ENCODE measurements at places on chromosomes 5 and 9.

DNA sequence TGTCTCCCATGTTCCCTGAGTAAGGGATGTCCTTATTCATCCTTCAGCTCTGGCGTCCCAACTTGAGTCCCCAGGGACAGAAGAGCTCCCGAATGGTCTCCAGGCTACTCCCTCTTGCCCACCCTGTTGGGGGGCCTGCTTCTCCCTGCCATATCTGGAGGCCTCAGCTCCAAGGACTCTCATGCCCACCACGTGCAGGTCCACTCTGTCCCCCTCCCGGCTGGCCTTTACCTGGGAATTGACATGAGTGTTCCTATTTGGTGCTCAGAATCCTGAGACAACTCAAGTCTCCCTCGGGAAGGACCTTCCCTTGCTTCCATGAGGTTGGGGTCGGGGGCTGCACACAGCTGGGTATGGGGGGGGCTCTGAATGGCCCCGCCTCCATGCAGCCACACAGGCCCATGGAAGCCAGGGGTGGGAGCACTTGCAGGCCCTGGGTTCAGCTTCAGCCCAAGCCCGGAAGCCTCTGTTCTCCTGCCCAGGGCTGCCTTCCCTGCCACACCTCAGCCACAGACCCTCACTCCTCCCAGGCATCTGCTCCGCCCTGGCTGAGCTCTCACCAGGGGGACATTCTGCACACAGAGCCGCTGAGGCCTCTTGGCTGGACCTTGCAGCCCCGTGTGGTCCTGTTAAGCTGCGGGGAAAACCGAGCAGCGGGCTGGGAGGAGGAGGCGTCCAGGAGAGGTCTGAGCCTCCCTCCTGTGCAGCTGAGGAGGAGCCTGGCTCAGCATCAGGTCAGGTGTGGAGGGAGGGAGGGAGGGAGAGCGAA, 121.9 kb downstream of the PHF2 start:
- no peak for DNase-seq
- no peak overlapping the region for H3K27ac ChIP-seq
- H3K4me3 ChIP-seq, result no peak overlapping the region
- no peaks in the 10 kb centered on the region for H3K36me3 ChIP-seq
- no peaks in the 10 kb centered on the region for H3K27me3 ChIP-seq

DNA sequence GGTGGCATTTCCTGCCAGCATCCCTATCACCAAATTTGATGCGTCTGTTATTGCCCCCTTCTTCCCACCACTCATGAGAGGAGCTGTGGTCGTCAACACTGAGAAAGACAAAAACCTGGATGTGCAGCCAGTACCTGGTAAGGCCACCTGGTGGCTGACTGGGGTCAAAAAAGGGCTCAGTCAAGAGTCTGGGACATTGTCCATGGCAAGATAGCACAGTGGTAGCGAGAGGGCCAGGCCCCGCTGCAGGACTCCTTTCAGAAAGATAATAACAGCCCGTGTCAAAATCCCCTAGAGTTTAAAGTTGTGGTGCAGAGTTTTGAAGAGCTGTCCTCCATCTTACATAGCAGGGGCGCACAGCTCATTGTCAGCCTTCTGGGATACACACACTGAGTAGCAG, 40.8 kb downstream of the CSF1R start:
- peaks cover 99% of the 10 kb centered on the region for H3K36me3 ChIP-seq
- H3K27me3 ChIP-seq, result no peaks in the 10 kb centered on the region
- no peak for DNase-seq
- H3K27ac ChIP-seq, result no peak overlapping the region

- H3K27ac ChIP-seq, result no peak overlapping the region
- H3K4me1 ChIP-seq, result no peaks in the 10 kb centered on the region
- H3K36me3 ChIP-seq, result no peaks in the 10 kb centered on the region
These were observed 17.5 kb upstream of the MPDZ start for GRCh38 chr9:13296972-13297371.

DNA sequence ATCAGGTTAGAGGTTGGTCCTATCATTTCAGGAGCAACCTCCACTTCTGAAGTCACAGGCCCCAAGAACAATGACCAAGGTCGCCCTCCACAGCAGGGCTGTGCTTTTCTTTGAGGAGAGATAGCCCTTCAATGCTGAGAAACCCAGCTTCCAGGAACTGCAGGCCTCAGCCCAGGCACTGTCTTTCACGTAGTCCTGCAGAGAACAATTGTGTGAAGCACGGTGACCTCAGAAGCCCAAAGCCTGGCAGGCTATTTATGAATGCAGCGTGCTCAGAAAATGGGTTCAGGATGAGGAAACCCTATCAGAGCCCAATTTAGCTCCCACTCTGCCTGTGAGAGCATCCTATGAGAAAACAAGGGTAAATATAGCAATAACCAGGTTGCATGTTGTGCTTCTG, 388.3 kb downstream of the PLK2 start:
- H3K27ac ChIP-seq, result peak overlapping the region; percentile 70
- no peak overlapping the region for H3K4me3 ChIP-seq
- H3K36me3 ChIP-seq, result no peaks in the 10 kb centered on the region
- H3K4me1 ChIP-seq, result peaks cover 32% of the 10 kb centered on the region

GRCh38 chr5:127806776-127807175, 103.6 kb downstream of the CCDC192 start:
- H3K27ac ChIP-seq, result no peak overlapping the region
- H3K4me1 ChIP-seq, result peaks cover 7% of the 10 kb centered on the region

GRCh38 chr5:142420561-142421227, 95.9 kb upstream of the SPRY4 start:
- DNase-seq, result no peak
- no peaks in the 10 kb centered on the region for H3K4me1 ChIP-seq
- H3K36me3 ChIP-seq, result no peaks in the 10 kb centered on the region
- H3K4me3 ChIP-seq, result no peak overlapping the region

- no peak overlapping the region for H3K4me3 ChIP-seq
- no peaks in the 10 kb centered on the region for H3K4me1 ChIP-seq
- H3K27me3 ChIP-seq, result no peaks in the 10 kb centered on the region
- H3K36me3 ChIP-seq, result no peaks in the 10 kb centered on the region
- H3K27ac ChIP-seq, result no peak overlapping the region
These were observed 36.7 kb downstream of the LPAR1 start for GRCh38 chr9:111001526-111001925.

DNA sequence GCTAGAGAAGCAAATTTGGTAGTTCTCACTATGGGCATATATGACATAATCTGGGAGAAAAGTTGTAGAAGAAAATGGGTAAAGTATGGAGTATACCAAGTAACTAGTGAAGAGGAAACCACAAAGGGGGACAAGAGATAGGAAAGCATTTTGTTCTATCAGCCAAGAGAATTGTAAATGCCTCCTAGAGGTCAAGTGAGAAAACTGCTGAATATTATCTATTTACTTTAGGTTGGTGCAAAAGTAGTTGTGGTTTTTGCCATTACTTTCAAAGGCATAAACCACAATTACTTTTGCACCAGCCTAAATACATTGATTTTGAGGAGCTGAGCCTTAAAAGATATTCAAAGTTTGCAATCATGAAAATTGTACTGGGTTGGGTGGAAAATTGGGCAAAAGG, 126.7 kb upstream of the GRHPR start:
- no peak for DNase-seq
- peaks cover 14% of the 10 kb centered on the region for H3K4me1 ChIP-seq
- H3K27me3 ChIP-seq, result no peaks in the 10 kb centered on the region
- no peak overlapping the region for H3K4me3 ChIP-seq

DNA sequence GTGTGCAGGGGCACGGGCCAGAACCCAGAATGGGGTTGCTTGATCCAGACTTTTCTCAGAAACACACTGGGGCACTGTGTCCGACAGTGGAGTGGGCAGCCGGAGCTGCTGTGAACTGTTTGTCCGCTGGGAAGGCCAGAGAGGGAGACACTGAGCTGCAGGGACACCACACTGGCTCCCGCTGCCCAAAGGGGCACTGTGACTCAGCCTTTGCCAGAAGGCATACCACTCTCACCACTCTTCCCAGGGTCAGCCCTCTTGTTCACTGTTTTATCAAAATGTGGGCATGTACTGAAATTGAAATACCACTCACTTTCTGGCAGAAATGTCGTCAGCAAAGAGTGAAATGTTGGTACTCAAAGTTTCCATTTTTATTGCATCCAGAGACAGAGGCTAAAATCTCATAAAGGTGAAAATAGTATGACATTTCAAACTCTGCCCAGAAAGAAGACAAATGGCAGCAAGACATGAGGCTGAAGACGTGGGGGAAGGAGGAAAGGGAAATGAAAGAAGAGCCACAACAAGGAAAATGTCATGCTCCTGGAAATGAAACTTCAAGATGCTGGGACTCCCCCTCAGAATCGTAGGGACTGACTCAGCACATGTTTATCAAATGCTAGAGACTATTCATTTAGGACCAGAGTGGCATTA, 4.5 kb upstream of the IL7R start:
- H3K4me3 ChIP-seq, result no peak overlapping the region
- H3K27ac ChIP-seq, result no peak overlapping the region
- H3K36me3 ChIP-seq, result no peaks in the 10 kb centered on the region
- H3K4me1 ChIP-seq, result no peaks in the 10 kb centered on the region

DNA sequence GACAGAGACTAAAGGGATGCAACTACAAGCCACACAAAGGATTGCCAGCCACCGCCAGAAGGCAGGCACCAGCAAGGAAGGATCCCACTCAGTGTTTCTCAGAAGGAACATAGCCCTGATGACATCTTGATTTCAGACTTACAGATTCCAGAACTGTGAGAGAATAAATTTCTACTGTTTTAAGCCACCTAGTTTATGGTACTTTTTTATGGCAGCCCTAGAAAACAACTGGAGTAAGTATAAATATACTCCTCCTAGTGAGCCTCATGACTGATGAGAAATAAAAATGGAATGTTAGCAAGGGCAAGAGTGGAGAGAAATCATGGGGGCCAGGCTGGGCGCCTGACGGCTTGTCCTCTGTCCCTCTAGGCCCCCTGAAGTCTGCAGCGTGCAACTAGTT, 307.3 kb downstream of the PIK3R1 start:
- H3K36me3 ChIP-seq, result no peaks in the 10 kb centered on the region
- H3K27me3 ChIP-seq, result no peaks in the 10 kb centered on the region
- H3K4me1 ChIP-seq, result no peaks in the 10 kb centered on the region

DNA sequence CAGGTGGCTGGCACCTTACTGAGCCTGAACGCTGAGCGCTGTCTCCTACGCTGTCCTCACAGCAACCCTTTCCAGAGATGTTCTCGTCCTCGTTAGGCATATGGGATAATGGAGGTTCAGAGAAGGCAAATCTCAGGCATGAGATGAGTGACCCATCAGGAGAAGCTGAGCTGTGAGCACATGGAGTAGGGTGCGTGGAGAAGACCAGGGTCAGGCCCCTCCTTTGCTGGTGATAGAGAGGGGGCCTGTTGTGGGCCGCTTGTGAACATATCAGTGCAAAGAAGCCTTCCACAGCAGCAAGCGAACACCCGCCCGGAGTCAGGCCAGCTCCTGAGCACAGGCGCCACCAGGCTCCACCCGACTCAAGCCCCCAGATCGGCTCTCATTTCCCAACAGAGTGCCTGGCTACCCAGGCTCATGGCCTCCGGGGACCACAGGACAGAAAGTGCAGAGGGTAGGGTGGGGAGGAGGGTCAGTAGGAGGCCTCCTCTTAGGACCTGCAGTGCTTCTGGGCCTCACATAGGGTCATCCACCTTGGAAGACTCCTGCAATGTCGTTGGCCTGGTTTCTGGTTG, 15.0 kb upstream of the TIFAB start:
- DNase-seq, result no peak
- H3K36me3 ChIP-seq, result no peaks in the 10 kb centered on the region
- H3K4me3 ChIP-seq, result no peak overlapping the region
- H3K4me1 ChIP-seq, result no peaks in the 10 kb centered on the region

DNA sequence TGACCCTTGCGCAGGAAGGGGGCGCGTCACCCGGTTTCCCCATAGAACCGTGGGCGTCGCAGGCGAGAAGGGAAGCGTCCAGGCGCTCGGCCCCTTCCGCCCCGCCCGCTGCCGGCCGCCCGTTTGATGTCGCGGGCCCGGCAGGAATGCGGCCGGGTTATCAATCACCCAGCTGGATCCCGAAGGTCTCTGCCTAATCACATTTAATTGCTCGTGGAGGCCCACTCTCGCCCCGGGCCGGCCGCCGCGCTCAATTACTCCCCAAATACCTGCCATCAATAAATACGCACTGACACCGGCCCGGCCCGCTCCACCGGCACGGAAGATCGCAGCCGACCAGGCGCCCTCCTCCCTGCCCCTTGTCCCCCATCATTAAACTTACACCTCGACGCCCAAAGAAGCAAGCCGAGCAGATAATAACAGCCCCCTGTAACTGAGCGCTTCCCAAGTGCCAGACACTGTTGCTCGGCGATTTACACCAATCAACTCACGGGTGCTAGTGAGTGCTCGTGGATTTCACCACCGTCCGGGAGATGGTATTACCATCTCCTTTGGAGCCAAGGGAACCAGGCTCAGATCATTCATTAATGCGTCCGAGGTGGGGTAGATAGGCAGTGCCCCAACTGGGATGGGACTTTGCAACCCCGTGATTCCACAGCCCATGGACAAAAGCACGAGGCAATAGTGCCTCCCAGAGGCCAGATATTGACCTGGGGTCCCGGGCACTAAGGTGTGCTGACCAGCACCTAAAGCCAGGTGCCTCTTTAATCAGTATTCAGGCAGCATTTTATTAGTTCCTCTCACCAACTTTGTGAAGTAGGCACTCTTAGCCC, 11.3 kb downstream of the MSX2 start:
- DNase-seq, result no peak
- peaks cover 3% of the 10 kb centered on the region for H3K4me1 ChIP-seq
- no peak overlapping the region for H3K27ac ChIP-seq

GRCh38 chr5:31329715-31330114, 136.2 kb downstream of the CDH6 start:
- no peaks in the 10 kb centered on the region for H3K4me1 ChIP-seq
- no peaks in the 10 kb centered on the region for H3K27me3 ChIP-seq
- H3K4me3 ChIP-seq, result no peak overlapping the region
- no peaks in the 10 kb centered on the region for H3K36me3 ChIP-seq

DNA sequence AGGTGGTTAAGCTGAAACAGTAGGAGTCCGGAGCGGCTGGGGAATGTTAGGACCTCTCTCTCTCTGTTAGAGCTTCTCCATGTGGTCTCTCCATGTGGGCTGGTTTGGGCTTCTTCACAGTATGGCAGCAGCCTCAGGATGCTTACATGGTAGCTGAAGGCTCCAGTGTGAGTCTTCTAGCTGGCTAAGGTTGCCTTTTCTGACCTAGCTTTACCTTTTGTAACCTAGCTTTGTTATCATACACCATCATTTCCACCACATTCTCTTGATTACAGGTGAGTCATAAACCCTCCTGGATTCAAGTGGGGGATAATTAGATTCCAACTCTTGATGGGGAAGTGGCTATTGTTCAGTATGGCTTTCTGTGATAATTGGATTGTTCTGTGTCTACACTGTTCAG, 98.5 kb downstream of the MTREX start:
- no peaks in the 10 kb centered on the region for H3K27me3 ChIP-seq
- DNase-seq, result no peak
- no peaks in the 10 kb centered on the region for H3K4me1 ChIP-seq
- H3K27ac ChIP-seq, result no peak overlapping the region
- peaks cover 37% of the 10 kb centered on the region for H3K36me3 ChIP-seq
- no peak overlapping the region for H3K4me3 ChIP-seq

GRCh38 chr9:89179895-89180734, 1.5 kb upstream of the SHC3 start:
- H3K4me1 ChIP-seq, result peaks cover 28% of the 10 kb centered on the region
- H3K36me3 ChIP-seq, result no peaks in the 10 kb centered on the region
- H3K27ac ChIP-seq, result peak overlapping the region; percentile 58
- peaks cover 26% of the 10 kb centered on the region for H3K27me3 ChIP-seq
- H3K4me3 ChIP-seq, result peak overlapping the region; percentile 44

All from gastrocnemius medialis (tissue), 4 donors.